ENCODE measurements at places on chromosomes 12 and 14.
A peak's percentile ranks its signal among the peaks of the same experiment; 100 is the strongest.

- no peak for DNase-seq
Measured at GRCh38 chr14:103085106-103086091, 1.4 kb downstream of the LBHD2 start.

DNA sequence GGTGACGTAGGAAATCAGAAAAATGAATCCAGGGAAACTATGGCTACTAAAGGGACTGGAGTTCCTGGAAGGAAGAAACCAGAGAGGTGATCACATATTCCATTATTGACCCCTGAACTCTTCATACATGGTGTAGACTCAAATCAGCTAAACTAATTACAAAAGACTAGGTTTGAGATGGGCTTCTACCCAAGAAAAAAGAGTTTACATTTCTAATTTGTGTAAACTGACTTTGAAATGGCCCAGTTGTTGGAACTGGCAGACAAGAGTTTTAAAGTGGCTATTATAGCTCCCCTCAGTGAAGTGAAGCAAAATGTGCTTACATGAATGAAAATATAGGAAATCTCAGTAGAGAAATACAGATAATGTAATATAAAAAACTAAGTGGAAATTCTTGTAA, 1619.4 kb upstream of the SEL1L start:
- DNase-seq: no peak

DNA sequence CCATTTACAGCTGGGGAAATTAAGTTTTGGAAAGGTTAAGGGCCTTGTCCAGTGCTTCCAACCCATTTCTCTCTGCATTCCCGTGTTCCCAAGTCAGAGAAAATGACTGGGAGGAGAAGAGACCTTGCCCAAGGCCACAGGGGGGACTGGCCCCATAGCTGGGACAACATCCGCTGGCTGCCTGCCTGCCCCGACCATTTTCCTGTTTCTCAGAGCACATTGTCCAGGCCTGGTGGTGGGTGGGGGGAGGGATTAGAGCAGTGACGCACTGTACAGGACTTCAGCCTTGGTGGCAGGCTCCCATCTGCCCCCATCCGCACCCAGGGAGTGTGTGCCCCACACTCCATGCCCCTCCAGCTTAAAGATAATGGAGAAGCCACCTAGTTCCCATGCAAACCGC, 27.7 kb downstream of the DIO3 start:
- DNase-seq: peak; percentile 25

DNA sequence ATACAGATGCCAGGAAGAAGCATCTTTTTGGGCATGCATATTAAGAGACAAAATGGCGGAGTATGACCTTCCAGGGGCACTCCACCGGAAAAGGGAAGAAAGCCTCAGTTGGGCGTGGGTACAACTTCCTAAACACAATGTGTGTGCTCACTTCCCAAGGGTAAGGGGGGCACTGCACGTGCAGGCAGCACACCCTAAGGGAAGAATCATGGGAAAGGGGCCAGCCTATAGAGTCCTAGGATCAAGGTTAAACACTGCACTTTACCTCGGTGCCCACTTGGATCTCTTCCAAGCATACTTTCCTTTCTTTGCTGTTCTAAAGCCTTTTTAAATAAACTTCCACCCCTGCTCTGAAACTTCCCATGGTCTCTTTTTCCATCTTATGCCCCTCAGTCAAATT, 14.8 kb downstream of the OR6J1 start:
- DNase-seq: no peak

- peak; percentile 69 for DNase-seq
Measured at GRCh38 chr12:31234955-31235867, 90.7 kb downstream of the SINHCAF start.

DNA sequence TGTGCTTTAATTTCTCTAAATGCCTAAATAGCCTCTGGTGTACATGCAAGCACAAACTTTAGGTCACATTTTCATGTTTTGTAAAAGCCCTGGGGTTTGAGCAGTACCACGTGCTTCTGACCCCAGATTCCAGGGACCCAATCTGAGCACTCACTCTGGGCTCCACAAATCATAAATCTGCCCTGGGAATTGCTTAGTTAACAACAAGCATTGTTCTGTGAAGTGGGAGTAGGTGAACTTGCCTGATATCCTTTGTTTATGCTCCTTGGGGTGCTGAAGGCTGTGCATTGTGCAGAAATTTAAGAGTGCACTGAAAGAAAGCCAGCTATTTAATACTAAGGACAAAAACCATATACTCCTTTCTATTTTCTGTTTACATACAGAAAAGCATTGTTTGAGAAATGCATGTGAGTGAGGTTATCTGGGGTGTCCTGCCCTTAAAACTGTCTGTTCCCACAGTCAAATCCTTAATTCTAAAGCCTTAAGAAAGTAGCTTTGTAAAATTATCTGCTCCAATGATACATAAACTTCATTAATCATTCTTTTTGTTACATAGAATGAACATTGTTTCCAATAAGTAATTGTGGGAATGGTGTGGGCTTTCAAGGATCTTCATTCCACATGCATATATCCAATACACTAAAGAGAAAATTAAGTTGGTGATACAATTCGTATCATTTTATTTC, 258.6 kb upstream of the NPAS3 start:
- DNase-seq: no peak

GRCh38 chr14:32584079-32584478, 255.0 kb downstream of the AKAP6 start:
- DNase-seq: no peak

- DNase-seq: no peak
Measured at GRCh38 chr14:92524602-92525185, 11.1 kb downstream of the RIN3 start.

DNA sequence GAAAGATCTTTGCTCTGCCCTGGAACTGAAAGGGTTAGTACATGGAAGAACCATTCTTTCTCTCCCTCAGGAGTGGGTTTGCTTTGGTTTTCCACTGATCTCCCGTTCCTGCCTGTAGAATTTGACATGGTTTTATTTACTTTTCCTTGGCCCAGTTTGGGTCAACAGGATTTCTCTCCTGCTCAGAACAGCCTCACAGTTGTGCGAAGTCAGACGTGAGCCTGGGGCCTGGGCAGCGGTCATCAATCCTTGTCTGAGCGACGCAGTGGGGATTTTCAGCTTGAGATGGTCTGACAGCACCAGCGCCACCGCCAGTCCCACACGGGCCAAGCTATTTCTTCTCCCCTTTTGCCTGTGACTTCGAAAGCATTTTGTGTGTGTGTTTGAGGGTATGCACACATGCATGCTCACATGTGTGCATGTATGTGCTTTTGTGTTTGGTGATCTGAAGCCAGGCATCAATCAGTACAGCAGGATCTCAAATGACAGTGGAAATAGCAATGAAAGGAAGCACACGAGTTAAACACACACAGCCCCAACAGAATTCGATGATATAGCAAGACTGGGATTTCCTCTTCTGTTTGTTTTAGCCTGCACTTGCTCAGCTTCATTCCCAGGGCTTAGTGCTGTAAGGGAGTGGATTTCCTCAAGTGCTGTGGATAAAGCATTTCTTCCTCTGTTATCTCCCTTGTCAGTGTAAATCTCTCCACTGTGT, 58.3 kb downstream of the SMOC1 start:
- peak; percentile 31 for DNase-seq

- no peak for DNase-seq
Measured at GRCh38 chr12:116126610-116127009, 150.9 kb downstream of the MED13L start.

DNA sequence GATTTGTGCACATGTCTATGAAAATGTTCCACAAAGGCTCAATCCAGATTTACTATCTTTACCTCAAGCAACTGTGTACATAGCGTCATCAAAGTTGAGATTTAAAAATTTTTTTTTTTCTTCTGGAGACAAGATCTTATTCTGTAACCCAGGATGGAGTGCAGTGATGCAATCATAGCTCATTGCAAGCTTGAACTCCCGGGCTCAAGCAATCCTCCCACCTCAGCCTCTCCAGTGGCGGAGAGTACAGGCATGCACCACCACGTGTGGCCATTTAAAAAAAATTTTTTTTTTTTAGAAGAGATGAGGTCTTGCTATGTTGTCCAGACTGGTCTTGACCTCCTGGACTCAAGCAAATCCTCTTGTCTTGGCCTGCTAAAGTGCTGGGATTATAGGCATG, 2.3 kb downstream of the COCH start:
- DNase-seq: no peak

GRCh38 chr14:96267916-96268315, 11.9 kb downstream of the BDKRB1 start:
- no peak for DNase-seq

DNA sequence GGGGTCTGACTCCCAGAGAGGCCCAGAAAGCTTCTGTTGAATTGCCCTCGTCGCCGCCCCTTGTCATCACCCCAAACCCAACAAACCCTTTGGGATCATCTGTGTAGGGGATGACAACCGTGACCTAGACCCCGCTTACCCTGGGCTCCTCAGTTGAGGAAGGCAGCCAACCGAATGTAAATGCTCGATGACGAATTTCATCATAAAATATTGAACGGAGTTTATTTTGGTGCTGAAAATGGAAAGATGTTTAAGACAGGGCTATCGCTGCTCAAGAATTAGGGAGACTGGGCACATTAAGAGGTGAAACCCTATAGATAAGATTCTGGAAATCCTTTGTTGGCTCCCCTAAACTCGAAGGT, 512 bp downstream of the ACTR10 start:
- DNase-seq: no peak

GRCh38 chr14:30225176-30225575, 297.5 kb upstream of the PRKD1 start:
- DNase-seq: no peak

GRCh38 chr14:103653805-103654204, 24.8 kb downstream of the KLC1 start:
- no peak for DNase-seq

DNA sequence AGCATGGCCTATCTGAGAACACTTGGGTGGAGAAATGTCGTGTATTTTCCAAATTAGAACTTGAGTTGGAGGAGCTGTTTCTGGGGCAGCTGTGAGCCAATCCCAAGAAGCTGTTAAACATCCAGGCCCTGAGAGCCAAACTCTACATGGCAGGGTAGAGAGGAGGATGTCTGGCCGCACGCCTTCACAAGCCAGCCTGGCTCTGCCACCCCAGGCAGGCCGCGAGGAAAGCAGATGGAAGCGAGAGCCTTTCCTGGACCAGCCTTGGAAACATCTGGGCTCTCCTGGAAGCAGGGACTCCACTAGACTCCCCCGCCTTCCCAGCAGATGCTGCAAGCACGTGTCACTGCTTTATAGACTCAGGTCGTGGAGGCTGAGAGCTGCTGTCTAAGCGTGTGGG, 312.8 kb upstream of the FKBP4 start:
- DNase-seq: no peak

GRCh38 chr14:34642595-34642994, 12.6 kb upstream of the SNX6 start:
- DNase-seq: no peak

- DNase-seq: no peak
Measured at GRCh38 chr12:75489187-75489586, 8.6 kb downstream of the GLIPR1 start.
